ENCODE measurements at places on chromosomes 5 and 9.
A peak's percentile ranks its signal among the peaks of the same experiment; 100 is the strongest.

- DNase-seq = peak; percentile 46
These were observed 3.5 kb downstream of the PHF19 start for GRCh38 chr9:120873512-120873911.

DNA sequence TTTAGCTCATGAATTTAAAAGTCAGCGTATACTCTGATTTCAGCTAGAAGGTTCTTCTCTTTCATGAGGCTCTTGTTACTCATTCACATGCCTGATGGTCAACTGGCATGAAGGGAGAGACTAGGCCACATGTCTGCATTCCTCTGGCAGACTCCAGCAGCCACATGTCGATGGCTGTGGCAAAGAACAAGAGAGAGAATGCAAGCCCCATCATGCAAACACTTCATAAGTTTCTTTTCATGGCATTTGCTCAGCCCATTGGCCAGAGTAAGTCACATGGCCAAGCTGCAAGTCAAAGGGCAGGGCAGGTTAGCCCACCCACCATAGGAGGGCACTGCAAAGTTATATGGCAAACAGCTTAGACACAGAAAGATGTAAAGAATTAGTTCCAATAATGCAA lies 5.4 kb downstream of the KCNV2 start:
- no peak for DNase-seq

DNA sequence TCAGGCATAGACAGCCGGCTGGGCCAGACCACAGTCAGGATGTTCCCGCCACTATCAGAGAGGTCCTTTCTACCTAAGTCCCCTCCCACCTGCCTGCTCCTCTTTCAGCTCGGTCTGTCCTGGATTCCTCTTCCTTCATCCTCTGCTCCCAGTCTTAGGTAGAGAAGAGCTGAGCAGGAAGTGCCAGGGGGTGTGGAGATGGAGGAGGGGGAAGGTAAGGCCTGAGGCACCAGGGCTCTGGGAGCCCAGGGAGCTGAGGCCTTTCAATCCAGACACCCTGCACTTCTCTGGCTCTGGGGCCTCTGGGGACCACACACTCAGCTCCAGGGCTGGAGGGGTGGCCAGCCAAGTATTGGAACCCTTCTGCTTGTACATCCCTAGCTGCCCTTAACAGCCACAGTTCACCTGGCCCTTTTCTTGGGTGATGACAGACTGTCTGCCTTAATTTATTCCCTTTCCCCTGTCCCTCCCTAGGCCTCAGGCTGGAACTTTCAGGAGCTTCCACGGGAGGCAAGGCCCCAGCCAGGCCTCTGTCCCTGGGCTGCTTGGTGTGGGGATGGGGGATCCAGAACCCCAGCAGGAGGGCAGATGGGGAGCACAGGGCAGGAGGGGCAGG lies 15.6 kb downstream of the IRF1 start:
- DNase-seq = no peak

- DNase-seq = no peak
These were observed 568.5 kb downstream of the RAB3C start for GRCh38 chr5:59151162-59151889.

- no peak for DNase-seq
These were observed 62.0 kb downstream of the SHB start for GRCh38 chr9:38007016-38007415.

DNA sequence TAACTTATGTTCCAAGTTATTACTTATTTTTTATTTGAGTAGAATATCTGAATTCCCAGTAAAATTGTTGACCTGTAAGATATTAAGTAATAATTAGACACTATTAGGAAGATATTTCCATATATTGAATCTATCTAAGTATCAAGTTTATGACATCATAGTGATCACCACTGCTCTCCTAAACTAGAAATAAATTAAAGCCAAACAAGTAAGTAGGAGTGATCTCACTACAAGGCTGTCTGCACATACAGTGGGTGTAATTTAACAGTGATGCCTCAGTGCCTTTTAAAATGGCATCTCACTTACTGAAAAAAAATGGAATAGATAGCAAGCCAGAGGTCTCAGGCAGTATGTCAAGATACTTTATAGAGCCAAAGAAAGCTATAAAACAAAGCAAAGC lies 789.6 kb downstream of the KCTD16 start:
- no peak for DNase-seq

GRCh38 chr5:147169399-147169798 lies 65.4 kb upstream of the STK32A start:
- DNase-seq = no peak

- no peak for DNase-seq
These were observed 154.6 kb downstream of the FSTL4 start for GRCh38 chr5:133457439-133458355.

DNA sequence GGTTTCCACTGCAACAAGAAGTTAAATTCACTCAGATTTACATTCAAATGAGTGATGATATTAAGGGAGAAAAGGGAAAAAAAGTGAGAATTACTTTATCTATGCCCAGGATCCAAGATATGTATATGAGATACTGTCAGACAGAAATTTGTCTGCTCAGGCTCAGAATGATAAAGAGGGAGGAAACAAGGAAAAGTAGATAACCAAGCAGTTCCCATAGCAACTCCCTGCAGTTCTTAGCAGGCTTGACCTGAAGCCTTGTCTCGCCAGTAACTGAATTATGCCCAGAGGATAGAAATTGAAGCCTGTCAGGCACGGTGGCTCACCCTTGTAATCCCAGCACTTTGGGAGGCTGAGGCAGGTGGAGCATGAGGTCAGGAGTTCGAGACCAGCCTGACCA lies 304.4 kb downstream of the TLE1 start:
- DNase-seq = no peak

DNA sequence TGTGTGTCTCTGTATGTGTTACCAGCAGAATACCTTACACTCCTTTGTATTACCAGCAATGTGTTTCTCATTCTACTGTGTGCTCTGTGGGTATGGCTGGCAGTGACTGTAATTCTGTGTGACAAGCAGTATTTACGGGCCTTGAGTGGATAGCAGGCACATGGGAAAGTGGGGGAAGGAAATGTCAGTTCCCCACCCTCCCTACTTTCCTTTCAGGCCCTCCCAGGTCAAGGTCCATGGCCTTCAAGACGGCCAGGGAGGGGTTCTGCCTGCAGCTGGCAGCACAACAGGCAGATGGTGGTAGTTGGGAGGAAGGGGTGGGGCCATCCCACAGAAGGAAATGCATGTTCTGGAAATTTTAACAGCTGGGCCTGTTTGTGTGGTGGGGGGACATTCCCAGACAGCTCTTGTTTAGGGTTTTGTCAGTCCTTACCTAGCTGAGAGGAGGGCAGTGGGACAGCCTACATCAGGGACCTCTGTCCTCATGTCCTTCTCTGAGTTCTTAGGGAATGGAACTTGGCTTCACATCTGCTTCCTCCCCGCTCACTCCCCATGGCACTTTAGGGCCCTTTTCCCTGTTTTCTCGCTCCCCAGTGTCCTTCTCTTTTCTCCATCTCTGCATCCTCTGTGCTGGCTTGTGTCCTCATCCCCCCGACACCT lies 14.6 kb upstream of the TNIP1 start:
- no peak for DNase-seq

DNA sequence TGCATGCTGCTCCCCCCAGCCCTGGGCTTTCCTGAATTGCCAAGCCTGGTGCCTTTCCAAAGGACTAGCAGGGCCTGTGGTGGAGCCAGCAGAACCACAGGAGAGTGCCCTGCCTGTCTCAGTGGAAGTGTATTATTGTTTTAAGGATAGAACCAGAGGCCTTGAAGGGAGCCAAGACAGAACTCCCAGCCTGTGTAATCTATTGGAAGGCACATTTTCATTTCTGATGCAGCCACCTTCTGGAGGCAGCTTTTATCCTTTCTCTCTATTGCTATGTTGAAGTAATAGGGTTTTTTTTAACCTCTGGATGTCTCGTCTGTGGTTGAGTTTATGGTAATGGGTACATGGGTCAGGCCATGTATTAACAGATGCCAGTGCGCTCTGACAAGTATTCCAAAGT lies 29.3 kb downstream of the RNF44 start:
- DNase-seq = no peak
